ENCODE measurements at places on chromosomes 2 and 18.

DNA sequence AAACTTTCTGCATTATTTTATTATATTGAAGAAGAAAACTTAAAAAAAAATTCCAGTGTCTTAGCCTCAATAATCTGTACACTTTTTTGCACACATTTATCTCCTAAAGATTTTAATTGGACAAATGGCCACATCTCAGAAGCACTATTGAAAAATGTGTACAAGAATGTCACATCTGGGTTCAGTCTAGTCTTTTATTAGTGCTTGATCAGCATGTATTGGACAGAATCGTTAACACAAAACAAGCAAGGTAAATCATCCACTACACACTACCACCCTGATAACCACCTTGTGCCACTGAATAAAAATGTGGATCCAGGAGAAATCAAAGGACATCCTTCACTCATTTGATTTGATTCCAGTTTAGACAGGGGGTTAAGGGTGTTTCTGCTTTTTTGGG, 554.8 kb downstream of the ARHGAP15 start:
- DNase-seq = no peak

DNA sequence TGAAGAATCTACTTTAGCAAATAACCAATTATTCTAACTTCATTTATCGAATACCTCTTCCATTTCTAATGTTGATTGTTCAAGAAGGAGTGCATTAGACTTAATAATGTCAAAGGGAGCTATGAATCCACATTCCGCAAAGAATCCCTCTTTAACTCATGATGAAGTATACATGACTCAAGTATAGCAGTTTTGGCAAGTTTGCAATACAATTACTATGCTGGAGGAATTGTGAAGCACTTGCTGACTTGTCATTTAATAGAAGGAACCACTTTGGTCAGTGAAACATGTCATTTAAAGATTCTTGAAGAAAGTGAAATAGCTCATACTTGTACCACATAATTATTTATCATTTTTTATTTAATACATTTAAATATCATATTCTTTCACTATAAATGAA, 125.1 kb downstream of the SLC39A10 start:
- no peak for DNase-seq

DNA sequence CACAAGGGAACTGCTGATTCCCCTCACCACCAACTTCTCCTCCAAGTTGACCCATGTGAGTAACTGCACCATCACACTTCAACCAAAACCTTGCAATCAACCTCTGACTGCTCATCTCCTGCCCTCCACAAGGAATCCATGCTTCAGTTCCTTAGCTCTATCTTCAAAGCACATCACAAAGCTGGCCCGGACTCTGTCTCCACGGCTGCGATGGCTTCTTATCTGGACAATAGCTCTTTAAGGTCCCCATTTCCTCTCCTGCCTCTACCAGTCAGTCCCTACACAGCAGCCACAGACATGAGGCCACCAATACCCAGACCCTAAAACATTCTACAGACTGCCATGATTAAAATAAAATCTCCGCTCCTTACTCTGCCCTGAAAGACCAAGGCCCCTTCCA, 25.7 kb downstream of the MBOAT2 start:
- no peak for DNase-seq

DNA sequence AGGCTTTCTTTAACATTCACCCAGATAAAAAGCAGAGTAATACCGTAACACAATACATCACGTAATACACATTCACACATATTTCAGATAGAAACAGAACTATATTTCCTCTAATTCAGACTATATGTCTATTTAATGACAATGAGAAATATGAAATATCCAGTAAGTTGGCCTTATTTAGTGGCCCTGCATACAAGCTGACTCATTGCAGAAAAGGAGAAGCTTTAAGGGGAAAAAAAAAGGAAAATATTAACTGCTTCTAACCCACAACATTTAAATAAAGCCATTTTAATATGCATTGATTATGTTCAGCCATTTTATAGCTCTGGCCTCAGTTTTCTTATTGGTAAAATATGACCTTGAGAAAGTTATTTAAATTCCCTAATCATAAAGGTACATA, 94.8 kb downstream of the PPP1R1C start:
- no peak for DNase-seq

- DNase-seq = no peak
These were observed 123.8 kb downstream of the ERBB4 start for GRCh38 chr2:212414767-212415211.

DNA sequence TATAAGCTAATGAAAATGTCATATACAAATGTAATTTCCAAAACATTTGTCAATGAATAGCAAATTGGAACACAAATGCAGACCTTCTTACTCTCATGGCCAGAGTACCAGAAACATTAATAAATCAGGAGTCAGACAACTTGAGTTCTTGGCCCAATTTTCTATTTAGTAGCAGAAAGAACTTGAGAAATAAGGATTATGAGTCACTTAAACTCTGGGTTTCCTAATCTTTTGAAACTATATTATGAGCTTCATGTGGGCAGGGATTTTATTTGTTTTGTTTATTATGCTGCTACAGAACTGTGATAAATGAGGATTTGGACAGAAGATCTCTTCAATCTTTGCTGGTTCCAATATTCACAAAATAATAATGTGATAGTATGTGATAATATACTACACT, 686.7 kb downstream of the NR4A2 start:
- no peak for DNase-seq

- DNase-seq = no peak
These were observed 651 bp downstream of the KCNK3 start for GRCh38 chr2:26692897-26693849.

DNA sequence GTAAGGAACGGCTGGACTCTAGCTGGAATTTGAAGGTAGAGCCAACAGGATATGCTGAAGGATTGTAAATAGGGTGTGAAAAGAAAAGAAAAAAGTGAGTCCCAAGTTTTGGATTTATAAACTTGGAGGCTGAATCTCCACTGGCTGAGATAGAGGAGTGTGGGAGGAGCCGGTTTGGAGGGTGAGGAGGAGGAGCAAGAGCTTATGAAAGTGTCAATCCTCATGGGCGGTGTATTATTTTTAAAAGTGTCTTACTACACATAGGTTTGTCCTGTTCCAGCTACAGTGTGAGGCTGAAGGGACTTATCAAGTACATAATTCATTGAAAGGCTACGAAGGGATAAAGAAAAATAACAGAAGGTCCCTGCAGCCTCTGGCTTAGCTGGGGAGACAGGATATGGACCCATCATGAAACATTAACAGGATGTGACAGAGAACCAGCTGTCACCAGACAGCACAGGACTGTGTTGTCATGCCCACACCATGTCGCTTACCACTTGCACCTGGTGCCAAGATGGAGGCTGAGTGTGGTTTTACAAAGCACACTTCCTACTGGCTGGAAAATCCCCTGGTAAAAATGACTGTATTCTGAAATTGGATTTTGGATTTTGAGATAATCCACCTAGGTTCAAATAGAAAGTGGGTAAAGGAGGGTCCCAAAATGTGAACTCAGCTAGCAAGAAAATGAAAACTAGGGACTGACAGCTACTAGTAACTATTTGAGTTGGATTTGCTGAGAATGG, 2.5 kb upstream of the MREG start:
- DNase-seq = peak; percentile 81

- no peak for DNase-seq
These were observed 504.0 kb downstream of the LRRTM4 start for GRCh38 chr2:77018219-77018618.

Measured in LHCN-M2 (cell line).